CD4-positive, alpha-beta T cell treated with Interleukin-21 for 1 hour (primary cell): ENCODE measurements at places on chromosomes 2 and 18.

DNA sequence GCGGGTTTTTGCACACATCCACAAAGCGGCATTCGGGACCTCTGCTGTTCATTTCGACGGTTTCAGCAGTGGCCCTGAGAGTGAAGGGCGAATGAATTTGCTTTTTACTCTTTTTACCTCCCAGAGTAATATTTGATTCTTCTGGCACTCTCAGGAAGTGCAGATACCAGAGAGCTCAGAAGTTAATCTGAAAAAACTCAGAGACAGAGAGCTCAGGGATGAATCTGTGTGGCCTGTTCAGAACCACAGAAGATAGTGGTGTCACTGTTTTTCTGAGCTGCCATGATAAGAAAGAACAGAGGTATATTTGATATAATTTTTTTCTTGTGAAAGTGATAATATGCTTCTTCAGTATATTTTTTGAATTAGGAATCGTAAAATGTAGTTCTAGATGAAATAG is 129.3 kb downstream of the MBP start:
- DNase-seq, result no peak

DNA sequence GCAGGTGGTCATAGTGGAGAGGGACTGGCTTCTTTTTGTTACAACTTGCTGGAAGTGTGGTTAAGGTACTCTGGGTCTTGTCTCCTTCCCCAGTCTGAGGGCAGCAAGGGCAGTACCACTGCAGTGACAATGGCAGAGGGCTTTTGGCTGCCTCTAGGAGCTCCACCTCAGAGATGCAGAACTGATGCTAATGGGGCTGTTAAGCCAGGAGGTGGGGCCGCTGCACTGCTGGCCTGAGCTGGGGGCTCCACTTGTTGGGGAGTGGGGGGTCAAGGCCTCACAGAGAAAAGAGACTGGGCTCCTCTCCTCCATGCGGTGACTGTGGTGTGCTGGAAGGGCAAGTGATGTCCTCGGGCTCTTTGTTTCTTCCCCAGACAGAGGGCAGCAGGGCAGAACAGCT is 135.7 kb downstream of the DSEL start:
- DNase-seq, result no peak

- DNase-seq, result no peak
Measured at GRCh38 chr2:55357927-55358326, 61.7 kb downstream of the CCDC88A start.

DNA sequence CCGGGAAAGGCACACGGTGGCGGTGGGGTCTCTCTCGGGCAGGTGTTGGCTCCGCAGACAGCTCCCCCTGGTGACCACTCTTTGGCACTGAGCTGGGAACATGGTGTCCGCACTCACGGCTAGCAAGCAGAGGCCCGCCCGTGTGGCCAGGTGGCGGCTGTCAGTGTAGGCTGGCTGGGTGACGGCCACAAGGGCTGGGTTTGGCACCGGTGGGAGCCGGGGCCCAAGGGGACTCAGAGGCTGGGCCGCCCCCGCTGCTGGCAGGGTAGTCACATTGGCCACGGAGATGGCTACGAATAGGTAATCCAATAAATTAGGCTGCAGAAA is 1071.7 kb downstream of the RPIA start:
- DNase-seq, result no peak

DNA sequence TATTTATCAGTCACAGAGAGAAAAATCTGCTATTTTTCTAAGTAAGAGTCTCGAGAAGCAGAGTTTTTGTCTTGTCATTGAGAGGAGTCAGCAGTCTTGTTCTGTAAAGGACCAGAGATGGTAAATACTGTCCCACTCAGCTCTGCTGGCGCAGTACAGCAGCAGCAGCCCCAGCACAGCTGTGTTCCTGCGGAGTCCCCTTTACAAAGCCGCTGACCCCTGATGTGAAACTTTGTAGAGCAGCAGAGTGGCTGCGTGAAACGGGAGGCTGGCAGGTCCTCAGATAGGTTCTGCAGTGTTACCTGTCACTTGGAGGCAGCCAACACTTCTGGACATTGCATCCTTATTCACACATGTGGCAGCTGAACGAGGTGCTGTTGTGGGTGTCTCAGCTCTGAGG is 45.2 kb downstream of the TMEM185B start:
- no peak for DNase-seq

DNA sequence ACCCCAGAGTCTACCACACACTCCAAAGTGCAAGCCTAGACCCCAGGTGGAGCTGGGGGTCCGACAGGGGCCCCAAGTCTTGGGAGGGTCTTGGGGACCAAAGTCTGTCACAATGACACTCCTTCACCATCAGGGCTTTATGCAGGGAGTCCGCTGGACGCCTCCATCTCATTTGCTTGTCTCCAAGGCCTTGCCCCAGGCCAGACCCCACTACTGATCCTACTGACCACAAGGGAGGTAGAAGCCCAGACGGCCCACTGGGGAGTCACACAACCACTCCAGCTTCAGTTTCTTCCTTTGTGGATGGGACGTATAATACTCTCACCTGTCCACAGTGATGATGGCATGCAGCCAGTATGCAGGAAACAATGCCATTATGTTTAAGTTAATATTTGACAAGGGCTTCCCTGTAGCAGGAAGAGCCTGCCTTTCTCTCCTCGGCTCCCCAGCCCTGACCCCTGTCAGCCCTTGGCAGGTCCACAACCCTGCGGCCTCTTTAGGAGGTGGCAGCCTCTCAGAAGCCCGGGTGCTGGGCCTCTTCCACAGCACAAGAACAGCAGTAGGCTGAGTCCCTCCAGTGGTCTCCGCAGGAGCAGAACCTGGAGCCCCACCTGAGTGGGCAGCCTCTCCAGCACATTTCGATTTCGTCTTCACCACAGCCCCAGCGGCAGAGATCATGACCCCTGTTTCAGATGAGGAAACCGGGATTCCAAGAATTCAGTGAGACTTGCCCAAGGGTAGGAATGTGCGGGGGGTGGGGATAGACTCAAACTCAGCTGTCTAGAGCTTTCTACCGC is 6.5 kb downstream of the BIN1 start:
- no peak for DNase-seq

- DNase-seq, result peak; percentile 34
Measured at GRCh38 chr2:207164006-207164831, 1.5 kb downstream of the KLF7 start.

GRCh38 chr2:8157621-8158430 is 524.0 kb upstream of the ID2 start:
- DNase-seq, result no peak

- DNase-seq, result no peak
Measured at GRCh38 chr2:148375214-148375613, 269.3 kb upstream of the EPC2 start.

DNA sequence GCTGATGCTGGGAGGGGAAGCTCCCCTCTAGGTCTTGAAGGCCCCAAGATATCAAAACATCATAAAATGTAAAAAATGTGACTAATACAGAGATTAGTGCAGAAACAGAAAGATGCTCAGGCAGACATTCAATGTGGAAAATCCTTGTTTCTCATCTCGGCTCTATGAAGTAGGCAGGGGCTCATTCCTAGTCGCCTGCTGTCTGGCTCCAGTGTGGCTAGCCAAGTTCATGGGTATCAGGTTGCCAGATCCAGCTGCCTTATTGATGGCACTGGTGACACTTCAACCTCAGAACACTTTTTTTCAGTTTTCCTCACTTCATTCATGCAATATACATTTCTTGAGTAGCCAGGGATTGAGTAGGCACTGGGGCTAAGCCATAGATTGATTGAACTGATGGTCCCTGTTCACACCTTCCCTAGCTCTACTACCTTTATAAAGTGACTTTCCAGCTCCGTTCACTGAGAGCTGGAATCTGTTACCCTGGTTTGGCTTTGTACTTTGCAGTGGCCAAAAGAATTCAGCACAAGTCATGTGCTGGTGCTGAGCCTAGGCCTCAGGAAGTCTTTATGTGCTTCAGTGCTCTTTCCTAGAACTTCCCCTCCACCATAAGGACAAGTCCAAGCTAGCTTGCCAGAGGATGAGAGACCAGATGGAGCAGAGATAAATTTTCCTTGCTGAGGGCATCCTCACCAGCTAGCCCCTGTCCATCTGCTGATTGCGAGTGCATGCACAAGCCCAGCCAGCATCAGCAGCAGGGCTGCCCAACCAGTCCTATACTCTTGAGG is 373.6 kb upstream of the ST6GAL2 start:
- no peak for DNase-seq

- no peak for DNase-seq
Measured at GRCh38 chr2:155841442-155841841, 491.1 kb downstream of the NR4A2 start.

DNA sequence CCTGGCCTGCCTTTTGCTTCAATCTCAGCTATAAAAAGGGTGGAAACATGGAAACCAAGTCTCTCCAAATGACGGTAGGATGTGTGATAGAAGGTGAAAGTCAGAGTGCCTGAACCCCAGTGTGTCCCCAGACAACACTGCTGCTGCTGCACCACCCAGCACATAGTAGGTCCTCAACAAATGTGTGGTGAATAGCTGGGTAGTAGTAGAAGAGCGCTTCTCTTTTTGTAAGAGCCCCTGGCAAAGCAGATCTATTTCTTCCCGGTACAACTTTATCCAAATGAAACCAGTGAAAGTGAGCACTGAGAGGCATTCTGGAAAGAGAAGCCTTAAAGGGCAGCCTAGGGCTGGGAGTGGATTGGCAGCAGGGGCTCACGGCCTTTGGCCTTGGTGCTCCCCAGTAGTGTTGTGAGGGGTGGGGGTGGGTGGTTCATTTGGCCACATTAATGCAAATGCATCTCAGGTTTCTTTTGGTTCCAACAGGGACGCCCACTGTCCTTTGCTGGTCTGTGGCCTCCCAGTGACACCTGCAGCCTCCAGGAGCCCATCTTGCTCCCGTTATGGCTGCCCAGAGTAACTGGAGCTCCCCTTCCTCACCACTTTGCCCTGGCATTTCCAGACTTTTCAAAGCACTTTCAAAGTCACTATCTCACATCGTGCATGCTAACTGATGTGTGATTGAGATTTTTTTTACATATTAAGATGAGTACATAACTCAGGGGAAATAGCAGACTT is 304.3 kb upstream of the EPAS1 start:
- no peak for DNase-seq

GRCh38 chr2:124437811-124438210 is 412.7 kb downstream of the CNTNAP5 start:
- no peak for DNase-seq

DNA sequence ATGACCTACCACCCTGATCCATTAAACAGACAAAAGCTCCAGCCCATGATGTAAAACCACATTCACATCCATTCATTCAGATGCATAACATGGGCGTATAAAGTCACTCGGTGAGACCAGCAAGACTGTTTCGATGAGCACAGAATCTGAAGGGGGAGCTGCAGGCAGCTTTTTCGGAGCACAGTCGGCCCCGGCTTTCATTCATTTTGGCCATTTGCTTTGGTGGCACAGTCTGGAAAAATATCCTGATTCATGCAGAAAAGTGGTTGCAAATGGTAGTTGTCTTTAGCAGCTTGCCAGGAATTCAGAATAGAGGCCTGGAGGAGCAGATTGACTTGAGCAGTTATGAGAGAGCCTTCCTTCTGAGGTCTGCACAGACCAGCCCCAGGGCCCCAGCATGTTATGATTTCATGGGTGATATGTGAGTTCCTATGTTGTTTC is 11.2 kb downstream of the ARID5A start:
- DNase-seq, result no peak

DNA sequence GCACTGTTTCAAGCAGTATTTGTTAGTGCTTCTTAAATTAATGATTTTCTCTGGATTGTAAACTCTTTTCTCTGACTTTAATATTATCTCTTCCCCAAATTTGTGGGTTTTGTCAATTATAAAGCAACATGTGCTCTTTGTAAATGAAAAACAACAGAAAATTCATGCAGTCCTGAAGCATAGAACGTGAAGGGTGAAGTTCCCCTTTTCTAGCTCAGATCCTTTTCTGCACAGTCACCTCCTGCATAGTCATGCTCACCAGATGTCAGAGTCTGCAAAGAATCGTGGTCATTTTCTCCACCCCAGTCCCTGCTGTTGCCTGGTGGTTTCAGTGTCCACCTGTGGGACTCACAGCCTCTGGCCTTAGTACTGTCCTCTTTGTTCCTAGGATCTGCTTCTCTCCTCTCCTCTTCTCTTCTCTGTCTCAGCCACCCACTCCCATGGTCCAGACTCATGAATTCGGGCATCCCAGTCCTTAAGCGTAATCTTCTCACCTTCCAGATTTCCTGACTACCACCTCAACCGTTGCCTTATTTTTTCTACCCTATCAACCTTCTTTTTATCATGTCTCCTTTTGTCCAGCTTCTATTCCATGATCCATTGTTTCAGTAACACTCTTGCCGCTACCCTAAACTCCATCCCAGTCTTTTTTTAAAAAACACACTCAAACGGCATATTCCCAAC is 229.1 kb downstream of the RTP5 start:
- no peak for DNase-seq

DNA sequence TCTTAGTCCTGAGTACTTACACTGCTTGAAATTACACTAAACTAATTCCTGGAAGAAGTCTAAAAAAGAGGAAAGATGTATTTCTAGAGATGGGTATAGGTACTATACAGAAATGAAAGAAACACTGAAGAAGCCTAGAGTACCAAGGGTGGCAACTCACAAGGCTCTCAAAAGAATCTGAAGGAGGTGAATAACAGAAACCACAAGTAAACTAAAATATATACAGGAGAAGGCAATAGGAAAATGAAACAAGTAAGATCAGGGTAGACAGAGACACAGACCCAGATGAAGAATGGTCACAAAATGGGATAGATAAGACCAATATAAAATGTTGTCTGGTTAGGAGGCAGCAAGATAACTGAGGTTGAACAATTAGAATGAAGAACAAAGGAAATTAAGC is 59.9 kb downstream of the USP37 start:
- DNase-seq, result no peak

GRCh38 chr2:98808546-98808945 is 77.6 kb upstream of the MGAT4A start:
- DNase-seq, result no peak

DNA sequence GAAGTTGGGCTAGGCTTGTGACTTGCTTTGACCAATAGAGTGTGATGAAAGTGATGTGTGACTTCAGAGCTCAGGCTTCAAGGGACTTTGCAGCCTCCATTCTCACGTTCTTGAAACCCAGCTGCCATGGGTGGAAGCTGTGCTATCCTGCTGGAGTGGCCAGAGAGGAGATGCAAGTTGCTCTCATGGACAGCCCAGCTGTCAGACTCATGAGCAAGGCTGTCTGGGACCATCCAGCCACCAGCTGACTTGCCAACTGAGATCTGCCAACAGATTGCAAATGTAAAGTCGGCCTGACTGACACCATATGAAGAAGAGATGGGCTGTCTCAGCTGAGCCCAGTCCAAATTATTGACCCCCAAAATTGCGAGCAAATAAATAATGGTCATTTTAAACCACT is 226.4 kb upstream of the CXCR4 start:
- no peak for DNase-seq

DNA sequence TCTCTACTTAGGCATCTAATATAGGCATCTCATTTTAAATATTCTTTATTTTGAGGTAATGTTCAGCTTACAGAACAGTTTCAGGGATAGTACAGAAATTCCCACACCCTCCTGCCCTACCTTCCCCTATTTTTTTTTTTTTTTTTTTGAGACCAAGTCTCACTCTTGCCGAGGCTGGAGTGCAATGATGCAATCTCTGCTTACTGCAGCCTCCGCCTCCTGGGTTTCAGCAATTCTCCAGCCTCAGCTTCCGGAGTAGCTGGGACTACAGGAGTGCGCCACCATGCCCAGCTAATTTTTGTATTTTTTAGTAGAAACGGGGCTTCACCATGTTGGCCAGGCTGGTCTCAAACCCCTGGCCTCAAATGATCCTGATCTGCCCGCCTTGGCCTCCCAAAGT is 97.6 kb downstream of the EPB41L5 start:
- no peak for DNase-seq
